ENCODE measurements at places on chromosomes 7 and 10. TPM values are rescaled to one million over a fixed set of nuclear protein-coding genes. Genes with fewer than 3 reads are reported as not detected.

Gene FAM170B
- not detected for total RNA-seq

Gene METTL27
- total RNA-seq = 51.5 TPM

Gene ENTPD1
- total RNA-seq = under 0.01 TPM

Gene FFAR4
- not detected for total RNA-seq

Gene ACBD7
- 4.5 TPM for total RNA-seq

Gene HIBADH
- total RNA-seq = 81.4 TPM

Gene GATAD1
- 30.1 TPM for total RNA-seq

Gene ZNF727
- 0.75 TPM for total RNA-seq

Gene ZNF138
- 7.1 TPM for total RNA-seq

Gene CDK14
- 49.6 TPM for total RNA-seq

Gene EN2
- not detected for total RNA-seq

Gene C10orf90
- total RNA-seq = not detected

Gene PNLIPRP3
- total RNA-seq = 0.12 TPM

Gene TMEM176A
- 0.22 TPM for total RNA-seq

Gene DENND11
- total RNA-seq = 8.4 TPM

Gene LIPN
- total RNA-seq = not detected

Gene PNLIPRP2
- total RNA-seq = not detected

Gene EIF5AL1
- 1.3 TPM for total RNA-seq
